ENCODE measurements at places on chromosomes 13 and 19. TPM values are rescaled to one million over a fixed set of nuclear protein-coding genes. Genes with fewer than 3 reads are reported as not detected.

CBY2 gene
- polyA plus RNA-seq: not detected

DHDH gene
- 1.0 TPM for polyA plus RNA-seq

CDX2 gene
- not detected for polyA plus RNA-seq

ZSCAN4 gene
- 0.15 TPM for polyA plus RNA-seq

ERCC1 gene
- 93.4 TPM for polyA plus RNA-seq

VSTM2B gene
- polyA plus RNA-seq: not detected

DUS3L gene
- polyA plus RNA-seq: 22.3 TPM

SLC46A3 gene
- 1.6 TPM for polyA plus RNA-seq

FOXA3 gene
- 2.1 TPM for polyA plus RNA-seq

MEF2B gene
- polyA plus RNA-seq: 3.6 TPM

SSC5D gene
- polyA plus RNA-seq: 3.6 TPM

ZNF681 gene
- polyA plus RNA-seq: 4.5 TPM

PPM1N gene
- 0.15 TPM for polyA plus RNA-seq

KIR3DL1 gene
- polyA plus RNA-seq: not detected

THAP8 gene
- polyA plus RNA-seq: 9.0 TPM

BRSK1 gene
- polyA plus RNA-seq: 15.7 TPM

ZNF99 gene
- 0.31 TPM for polyA plus RNA-seq

LRG1 gene
- polyA plus RNA-seq: 1.1 TPM

ERICH4 gene
- 0.55 TPM for polyA plus RNA-seq

KCNN1 gene
- polyA plus RNA-seq: 2.2 TPM

C19orf85 gene
- not detected for polyA plus RNA-seq

KLHL1 gene
- polyA plus RNA-seq: not detected

FARP1 gene
- polyA plus RNA-seq: 113 TPM

LENG1 gene
- 7.9 TPM for polyA plus RNA-seq

OR7A5 gene
- not detected for polyA plus RNA-seq

ACP5 gene
- 4.4 TPM for polyA plus RNA-seq

OR7D2 gene
- polyA plus RNA-seq: 0.06 TPM

EEF1AKMT1 gene
- polyA plus RNA-seq: 16.9 TPM

GRIN2D gene
- 0.40 TPM for polyA plus RNA-seq

ZNF221 gene
- polyA plus RNA-seq: 7.7 TPM

CCDC8 gene
- polyA plus RNA-seq: 63.5 TPM

SIGLEC8 gene
- polyA plus RNA-seq: not detected

KIR2DL4 gene
- polyA plus RNA-seq: not detected

SELENOV gene
- not detected for polyA plus RNA-seq

SCEL gene
- 0.28 TPM for polyA plus RNA-seq

RAB3D gene
- 16.6 TPM for polyA plus RNA-seq

DACT3 gene
- polyA plus RNA-seq: 40.7 TPM

SHC2 gene
- 30.9 TPM for polyA plus RNA-seq

TMEM205 gene
- polyA plus RNA-seq: 85.7 TPM

ONECUT3 gene
- 0.06 TPM for polyA plus RNA-seq

ZNF83 gene
- 67.8 TPM for polyA plus RNA-seq

C1QTNF9B gene
- polyA plus RNA-seq: 0.85 TPM

GNG7 gene
- 6.7 TPM for polyA plus RNA-seq

SHD gene
- polyA plus RNA-seq: 0.24 TPM

ZSCAN5A gene
- polyA plus RNA-seq: 13.6 TPM

HNRNPM gene
- polyA plus RNA-seq: 322 TPM

COX7A1 gene
- 37.3 TPM for polyA plus RNA-seq

TMEM59L gene
- polyA plus RNA-seq: 32.4 TPM

SLITRK6 gene
- polyA plus RNA-seq: 41.8 TPM

ZNF8 gene
- 7.8 TPM for polyA plus RNA-seq

NCAN gene
- 0.07 TPM for polyA plus RNA-seq

FGF22 gene
- polyA plus RNA-seq: 0.19 TPM

PGLYRP2 gene
- polyA plus RNA-seq: not detected

Measured in right lung (tissue), 10 donors.